ENCODE measurements at places on chromosomes 11 and 22. TPM values are rescaled to one million over a fixed set of nuclear protein-coding genes. Genes with fewer than 3 reads are reported as not detected.

The CARD16 gene
- total RNA-seq, result 13.0 TPM

The TEX12 gene
- total RNA-seq, result not detected

The DDI1 gene
- total RNA-seq, result not detected

The CDKN1C gene
- total RNA-seq, result 2.2 TPM

The CYB5R3 gene
- total RNA-seq, result 101 TPM

The LRRC74B gene
- total RNA-seq, result not detected

The ACCS gene
- total RNA-seq, result 19.6 TPM

The HDHD5 gene
- 44.4 TPM for total RNA-seq

The SCN4B gene
- not detected for total RNA-seq

The OR51G2 gene
- not detected for total RNA-seq

GRCh38 chr11:88206751-88207150 lies 31.5 kb upstream of the RAB38 start:
- no peak for DNase-seq

- no peak for DNase-seq
Measured at GRCh38 chr11:64670975-64671374, 52.0 kb downstream of the NRXN2 start.

GRCh38 chr11:29305456-29306232 lies 711.2 kb downstream of the KCNA4 start:
- no peak for DNase-seq

DNA sequence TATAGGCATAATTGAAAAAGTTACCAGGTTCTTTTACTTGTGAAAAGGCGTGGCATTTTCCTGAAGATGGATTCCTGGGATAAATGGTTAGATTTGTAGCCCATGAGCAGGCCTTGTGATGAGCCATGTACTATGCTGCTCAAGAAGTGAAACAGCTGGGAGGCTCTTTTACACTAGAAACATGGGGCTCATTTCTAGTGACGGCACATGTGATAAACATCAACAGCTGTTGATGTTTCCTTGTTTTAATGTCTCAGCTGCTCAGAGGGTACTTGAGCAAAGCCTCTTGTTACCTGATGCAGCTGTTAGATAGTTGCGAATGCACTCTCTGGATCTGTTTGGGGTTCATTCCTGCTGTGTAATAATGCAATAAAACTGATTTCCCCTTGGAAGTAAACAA lies 396.8 kb downstream of the GUCY1A2 start:
- DNase-seq, result no peak

DNA sequence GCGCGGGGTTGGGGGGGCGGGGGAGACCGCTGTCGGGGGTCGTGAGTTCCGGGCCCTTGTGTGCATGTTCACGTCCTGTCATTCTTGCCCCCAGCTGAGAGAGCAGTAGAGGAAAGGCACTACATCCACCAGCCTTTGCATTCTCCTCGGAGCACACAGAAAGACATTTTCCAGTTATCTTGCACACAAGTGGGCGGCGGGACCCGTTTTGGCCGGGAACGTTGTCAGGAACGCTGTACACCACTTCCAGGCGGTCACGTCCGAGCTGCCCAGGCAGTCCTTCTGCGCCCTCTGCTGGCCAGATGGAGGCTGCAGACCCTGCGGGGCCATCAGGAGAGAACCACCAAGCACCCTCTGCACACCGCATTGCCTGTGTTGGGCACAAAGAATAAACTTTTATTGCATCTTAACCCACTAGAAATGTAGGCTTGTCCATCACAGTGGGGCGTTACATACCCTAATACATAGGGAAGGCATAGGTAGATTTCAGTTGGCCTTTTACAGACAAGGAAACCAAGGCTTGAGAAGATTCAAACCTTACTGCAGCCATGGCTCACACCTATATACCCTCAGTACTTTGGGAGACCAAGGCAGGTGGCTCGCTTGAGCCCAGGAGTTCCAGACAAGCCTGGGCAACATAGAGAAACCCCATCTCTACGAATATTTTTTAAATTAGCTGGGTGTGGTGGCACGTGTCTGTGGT lies 2.8 kb upstream of the CDKN1C start:
- peak; percentile 94 for DNase-seq

GRCh38 chr22:21446128-21446826 lies 20.9 kb upstream of the TMEM191C start:
- DNase-seq, result no peak

GRCh38 chr11:15969281-15969680 lies 387.1 kb downstream of the SOX6 start:
- DNase-seq, result peak; percentile 56

GRCh38 chr11:117064275-117064674 lies 34.0 kb downstream of the SIK3 start:
- no peak for DNase-seq

DNA sequence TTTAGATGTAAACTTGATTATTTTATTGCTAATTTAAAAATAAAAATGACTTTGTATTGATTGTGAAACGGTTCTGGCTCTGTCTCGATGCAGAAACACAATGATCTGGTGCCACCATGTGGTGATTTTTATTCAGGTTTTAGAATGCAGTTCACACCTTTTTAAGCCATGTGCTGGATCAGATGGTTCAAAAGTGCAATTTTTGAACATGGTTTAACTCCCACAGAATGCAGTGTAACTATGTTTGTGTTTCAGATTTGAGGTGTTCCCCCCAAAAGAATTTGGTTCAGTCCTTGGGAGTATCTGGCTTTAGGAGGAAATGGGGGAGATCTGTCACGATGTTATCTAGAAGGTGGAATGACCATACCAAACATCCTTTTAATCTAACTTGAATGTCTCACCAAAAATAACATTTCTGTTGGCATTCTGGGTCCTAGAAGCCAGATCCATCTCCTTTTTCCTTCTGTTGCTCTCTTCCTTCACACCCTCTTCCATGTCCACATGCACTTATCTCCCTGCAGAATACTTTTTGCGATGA lies 7.9 kb downstream of the MRPL16 start:
- peak; percentile 60 for DNase-seq

- DNase-seq, result no peak
Measured at GRCh38 chr11:96188243-96189006, 154.6 kb downstream of the MAML2 start.

DNA sequence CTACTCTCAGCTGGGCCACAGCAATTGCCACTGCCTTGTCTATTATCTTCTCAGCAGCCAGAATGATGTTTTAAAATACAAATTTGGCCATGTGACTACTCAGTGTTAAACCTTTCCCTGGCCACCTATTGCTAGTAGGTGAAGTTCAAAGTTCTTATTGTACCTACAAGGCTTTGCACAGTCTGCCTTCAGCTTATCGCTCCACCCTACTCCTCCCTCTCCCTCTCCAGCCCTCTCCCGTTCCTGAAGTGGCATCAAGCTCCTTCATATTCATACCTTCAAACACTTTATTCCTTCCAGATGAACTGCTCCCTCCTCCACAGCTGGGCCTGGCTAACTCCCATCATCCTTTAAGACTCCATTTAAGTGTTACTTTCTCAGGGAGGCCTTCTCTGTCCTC lies 37.3 kb downstream of the OR10A6 start:
- no peak for DNase-seq

DNA sequence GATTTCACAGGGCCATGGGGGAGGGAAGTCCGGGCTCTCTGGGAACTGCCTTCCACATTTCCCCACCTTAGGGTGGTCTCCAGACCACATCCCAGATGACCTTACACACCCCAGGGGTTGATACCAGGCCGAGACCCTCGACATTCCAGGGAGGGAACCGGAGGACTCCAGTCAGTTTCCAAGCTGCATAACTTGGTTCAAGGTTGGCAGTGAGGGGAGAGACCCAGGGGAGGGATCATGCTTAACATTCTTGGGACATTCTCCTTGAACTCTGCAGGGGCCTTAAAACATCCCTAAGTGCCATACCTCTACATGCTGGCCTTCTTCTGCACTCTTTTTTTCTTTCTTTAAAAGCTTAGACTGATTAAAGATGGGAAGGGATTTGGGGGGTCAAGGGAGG lies 251.0 kb downstream of the ST3GAL4 start:
- no peak for DNase-seq

DNA sequence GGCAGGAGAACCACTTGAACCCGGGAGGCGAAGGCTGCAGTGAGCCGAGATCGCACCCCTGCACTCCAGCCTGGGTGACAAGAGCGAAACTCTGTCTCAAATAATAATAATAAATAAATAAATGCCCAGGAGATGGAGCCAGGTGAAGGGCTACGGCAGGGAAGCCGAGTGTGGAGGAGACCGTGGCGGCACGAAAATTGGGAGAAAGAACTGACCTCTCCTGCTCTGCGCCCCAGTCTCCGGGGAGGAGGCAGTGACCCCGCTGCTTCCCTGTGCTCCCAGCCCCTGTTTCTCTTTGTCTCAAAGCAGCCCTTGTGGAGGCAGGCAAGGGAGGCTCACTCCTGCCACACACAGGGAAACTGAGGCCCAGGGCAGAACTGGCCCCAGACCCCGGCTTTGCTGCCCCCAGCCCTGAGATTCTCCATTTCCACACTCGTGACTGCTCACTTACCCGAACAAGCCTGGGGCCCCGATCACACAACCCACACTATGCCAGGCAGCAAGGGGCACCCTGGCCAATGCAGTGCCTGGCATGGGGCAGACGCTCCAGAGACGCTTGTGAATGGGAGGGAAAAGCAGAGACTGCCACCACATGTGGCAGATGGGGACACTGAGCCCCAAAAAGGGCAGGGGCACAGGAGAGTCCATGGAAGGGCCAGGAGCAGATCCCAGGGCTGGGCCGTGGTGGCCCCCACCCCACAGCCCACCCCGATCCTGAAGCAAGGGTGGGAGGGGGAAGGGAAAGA lies 80.4 kb upstream of the PRR5 start:
- DNase-seq, result no peak

DNA sequence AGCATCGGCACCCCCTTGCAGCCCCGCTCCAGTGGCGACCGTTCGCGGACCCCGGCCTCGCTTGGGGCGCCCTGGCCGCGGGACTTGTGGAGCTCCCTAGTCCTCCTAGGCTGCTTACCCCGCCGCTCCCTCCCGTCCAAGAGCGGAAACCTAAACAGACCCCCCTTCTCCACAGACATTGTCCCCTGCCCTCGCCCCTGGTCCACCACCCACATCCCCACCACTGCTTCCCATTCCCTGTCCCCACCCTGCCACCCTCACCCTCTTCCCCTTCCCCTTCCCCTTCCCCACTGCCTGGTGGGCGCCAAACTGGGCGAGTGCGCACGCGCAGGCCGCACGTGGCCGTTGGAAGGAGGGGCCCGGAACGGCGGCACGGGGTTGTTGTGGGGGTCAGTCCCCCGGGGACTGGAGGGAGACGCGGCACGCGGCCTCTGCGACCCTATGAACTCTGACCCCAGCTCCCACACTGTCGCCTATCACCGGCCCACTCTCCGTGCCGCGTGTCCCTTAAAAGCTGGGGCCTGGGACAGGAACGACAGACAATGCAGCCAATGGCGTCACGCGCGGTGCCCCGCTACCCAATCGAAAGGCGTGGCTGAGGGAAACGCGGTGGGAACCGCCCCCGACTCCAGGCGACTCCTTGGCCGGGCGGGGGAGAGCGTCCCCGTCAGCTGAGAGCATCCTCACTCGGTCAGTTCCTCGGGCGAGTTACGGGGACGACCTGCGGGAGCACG lies at the start of gene SNX32:
SNX32 (plus strand) TSS at position 667 of the 734 bp plus-strand sequence. CDS start 103 bp downstream, outside the sequence.
- peak; percentile 54 for DNase-seq

- no peak for DNase-seq
Measured at GRCh38 chr22:26822313-26822712, 164.9 kb downstream of the MIAT start.

DNA sequence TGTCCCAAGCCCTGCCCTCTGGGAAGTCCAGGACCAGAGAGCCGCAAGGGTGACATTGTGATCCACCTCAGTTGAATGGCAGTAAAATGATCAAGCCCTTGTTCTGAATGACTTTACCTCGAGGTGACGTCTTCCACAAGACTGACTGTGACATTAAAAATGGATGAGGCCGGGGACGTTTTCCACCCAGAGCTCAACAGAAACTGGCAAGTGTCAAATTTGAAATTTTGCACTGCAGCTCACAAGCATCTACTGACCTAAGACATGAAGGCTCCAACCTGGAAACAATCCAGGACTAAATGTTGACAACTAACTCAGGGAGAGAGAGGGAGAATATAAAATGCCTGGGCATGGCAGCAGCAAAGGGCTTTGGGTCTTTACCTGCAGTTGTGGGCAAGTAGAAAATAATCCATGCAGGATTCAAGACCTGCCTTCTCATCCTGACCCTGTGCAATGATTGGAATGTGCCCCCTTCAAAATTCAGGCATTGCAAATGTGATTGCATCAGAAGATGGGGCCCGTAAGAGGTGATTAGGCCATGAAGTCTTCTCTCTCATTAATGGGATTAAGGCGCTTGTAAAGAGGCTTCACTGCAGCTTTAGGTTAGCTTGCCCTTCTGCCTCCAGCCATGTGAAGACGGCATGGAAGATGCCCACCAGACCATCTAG lies 33.6 kb upstream of the CLMP start:
- DNase-seq, result no peak

DNA sequence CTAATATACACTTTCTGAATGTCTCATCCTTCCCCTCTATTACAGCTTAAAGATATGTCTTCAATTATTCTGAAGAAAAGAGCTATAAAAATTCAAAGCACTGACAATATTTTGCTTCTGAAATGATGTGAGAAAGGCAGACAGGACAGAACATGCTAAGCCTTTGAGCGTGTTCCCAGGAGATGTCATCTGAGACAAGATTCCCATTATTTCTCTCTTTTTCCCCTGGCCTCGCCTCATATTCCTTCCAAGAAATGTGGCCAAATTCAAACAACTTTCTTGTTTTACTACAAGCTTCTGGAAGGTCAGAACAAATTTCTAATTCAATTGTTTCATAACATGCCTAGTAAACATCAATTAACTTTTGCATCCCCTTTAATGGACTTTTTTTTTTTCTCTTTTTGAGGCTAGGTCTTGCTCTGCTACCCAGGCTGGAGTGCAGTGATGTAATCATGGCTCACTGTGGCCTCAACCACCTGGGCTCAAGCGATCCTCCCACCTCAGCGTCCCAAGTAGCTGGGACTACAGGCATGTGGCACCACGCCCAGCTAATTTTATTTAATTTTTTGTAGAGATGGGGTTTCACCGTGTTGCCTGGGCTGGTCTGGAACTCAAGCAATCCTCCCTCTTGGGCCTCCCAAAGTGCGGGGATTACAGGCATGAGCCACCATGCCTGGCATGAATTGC lies 37.1 kb upstream of the NFRKB start:
- no peak for DNase-seq

GRCh38 chr11:8807544-8808225 lies 103.3 kb upstream of the AKIP1 start:
- no peak for DNase-seq

DNA sequence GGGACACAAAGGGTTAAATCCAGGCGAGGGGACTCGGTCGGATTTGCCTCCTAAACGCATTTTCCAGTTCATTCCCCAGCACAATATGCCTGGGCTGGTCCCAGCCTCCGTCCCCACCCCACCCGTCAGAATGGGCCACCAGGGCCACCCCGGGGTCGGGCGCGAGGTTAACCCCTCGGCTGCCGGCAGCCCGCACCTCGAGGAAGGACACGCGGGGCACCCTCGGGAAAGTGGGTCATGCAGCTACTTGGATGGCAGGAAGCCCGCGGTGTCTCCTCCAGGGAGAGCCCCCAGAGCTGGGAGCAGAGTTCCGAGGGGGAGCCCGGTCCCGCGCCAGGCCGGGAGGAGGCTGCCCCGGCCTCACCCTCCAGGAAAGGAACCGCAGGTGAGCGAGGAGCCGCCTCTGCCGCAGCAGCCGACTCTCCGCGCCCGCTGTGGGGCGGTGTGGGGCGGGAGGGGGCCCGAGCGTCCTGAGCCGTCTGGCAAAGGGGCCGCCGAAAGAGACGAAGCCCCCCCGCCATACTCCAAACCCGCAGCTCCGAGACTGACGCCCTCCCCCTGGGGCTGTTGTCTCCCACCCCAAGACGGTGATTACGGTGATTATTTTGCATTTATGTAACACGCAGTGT lies 1.4 kb downstream of the NECTIN1 start:
- peak; percentile 55 for DNase-seq
